ENCODE measurements at places on chromosomes 12 and 14.

DNA sequence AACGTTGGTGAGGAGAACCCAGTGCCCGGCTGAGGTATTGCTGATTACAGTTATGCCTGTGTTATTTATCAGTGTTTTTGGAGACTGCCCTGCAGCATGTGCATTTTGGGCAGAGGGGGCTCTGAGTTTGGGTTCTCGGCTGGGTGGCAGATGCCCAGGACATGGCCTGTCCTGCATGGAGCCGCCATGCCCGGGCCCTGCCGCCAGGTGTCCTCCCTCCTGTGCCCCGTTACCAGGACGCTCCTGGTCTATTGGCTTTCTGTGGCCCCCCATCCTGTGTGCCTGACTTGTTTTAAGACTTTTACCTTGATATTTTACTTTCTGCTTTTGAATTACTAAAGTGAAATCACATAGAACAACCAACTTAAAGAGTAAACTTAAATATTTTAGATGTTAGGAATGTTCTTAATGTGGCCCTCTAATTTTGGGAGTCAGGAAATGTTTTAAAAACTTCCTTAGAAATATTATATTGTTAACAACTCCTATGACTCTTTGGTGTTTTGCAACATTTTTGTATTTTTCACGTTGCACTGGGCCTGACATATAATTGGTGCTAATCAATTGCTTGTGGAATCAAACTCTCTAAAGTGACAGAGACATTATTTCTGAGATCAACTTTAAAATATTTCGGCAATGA is 51.8 kb downstream of the PRIMA1 start:
- no peaks in the 10 kb centered on the region for H3K36me3 ChIP-seq
- no peak overlapping the region for H3K27ac ChIP-seq
- peak; percentile 30 for DNase-seq
- no peak overlapping the region for H3K4me3 ChIP-seq
- H3K4me1 ChIP-seq, result no peaks in the 10 kb centered on the region

- no peak overlapping the region for H3K4me3 ChIP-seq
- H3K27ac ChIP-seq, result peak overlapping the region; percentile 73
- no peaks in the 10 kb centered on the region for H3K27me3 ChIP-seq
- H3K36me3 ChIP-seq, result peaks cover 4% of the 10 kb centered on the region
These were observed 24.4 kb downstream of the CD9 start for GRCh38 chr12:6224550-6224949.

DNA sequence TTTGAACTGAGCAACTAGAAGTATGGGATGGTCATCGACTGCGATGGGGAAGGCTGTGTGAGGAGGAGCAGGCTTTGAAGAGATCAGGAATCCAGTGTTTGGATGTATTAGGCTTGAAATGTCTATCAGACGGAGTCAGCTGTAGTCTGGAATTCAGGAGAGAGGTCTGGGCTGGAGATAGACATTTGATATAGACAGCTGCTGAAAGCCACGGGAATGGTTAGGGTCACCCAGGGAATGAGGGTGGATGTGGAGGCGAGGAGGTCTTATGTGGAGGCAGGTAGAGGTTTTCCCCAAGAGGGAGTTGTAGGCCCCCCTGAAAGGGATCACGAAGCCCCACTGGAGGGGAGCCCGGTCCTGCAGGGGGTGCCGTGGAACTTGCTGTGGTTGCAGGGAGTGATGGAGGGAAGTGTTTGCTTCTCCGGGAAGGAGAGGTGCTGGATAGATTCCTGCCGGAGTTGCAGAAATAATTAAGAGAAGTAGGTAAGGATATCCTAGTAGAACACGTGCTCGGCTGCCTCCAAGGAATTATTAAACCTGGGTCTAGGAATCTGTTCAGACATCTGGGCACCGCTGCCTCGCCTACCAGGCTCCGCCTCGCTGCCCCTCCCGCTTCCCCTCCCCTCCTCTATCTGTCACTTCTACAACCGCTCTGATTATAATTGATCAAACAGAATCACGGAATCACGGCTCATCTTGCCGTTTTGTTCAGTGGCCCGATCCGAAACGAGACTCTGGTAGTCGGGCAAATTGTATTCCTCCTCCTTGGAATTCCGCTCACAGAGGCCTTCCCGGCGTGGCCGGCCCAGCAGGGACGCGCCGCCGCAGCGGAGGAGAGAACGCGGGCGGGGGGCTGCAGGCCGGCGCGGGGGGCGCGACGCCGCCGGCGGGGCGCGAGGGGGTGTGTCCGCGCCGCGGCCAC is 826 bp upstream of the CACNA1C start:
- H3K27me3 ChIP-seq, result peaks cover 25% of the 10 kb centered on the region
- no peaks in the 10 kb centered on the region for H3K36me3 ChIP-seq
- peak overlapping the region; percentile 19 for H3K4me3 ChIP-seq

- no peak overlapping the region for H3K4me3 ChIP-seq
- H3K36me3 ChIP-seq, result no peaks in the 10 kb centered on the region
- peaks cover 5% of the 10 kb centered on the region for H3K4me1 ChIP-seq
- no peak for DNase-seq
These were observed 58.4 kb upstream of the BDKRB2 start for GRCh38 chr14:96146131-96146771.

DNA sequence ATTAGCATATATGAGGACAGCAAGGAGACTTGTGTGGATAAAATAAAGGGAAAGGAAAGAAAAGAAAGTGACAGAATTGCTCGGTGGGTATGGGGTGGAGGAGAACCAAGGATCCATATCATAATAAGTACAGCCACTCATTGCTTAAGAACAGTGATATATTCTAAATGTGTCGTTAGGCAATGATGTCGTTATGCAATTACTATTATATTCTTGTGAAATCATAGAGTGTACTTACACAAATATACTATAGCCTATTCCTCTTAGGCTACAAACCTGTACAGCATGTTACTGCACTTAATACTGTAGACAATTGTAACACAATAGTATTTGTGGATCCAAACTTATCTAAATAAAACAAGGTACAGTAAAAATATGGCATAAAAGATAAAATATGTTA is 271.1 kb downstream of the CCER1 start:
- H3K36me3 ChIP-seq, result no peaks in the 10 kb centered on the region
- H3K27me3 ChIP-seq, result no peaks in the 10 kb centered on the region
- no peak for DNase-seq
- H3K4me3 ChIP-seq, result no peak overlapping the region

Measured in Caco-2 (cell line).